ENCODE measurements at places on chromosomes 16 and 17.

GRCh38 chr17:19725486-19725885 is 9.1 kb upstream of the SLC47A2 start:
- no peak for DNase-seq

GRCh38 chr17:28759256-28759865 is 15.6 kb downstream of the TRAF4 start:
- DNase-seq: no peak

GRCh38 chr17:46141645-46142044 is 51.6 kb downstream of the KANSL1 start:
- DNase-seq: no peak

GRCh38 chr17:39036009-39036408 is 68.8 kb upstream of the FBXO47 start:
- no peak for DNase-seq

- DNase-seq: no peak
Observed at GRCh38 chr17:7043182-7043496, 753 bp downstream of the SLC16A11 start.

DNA sequence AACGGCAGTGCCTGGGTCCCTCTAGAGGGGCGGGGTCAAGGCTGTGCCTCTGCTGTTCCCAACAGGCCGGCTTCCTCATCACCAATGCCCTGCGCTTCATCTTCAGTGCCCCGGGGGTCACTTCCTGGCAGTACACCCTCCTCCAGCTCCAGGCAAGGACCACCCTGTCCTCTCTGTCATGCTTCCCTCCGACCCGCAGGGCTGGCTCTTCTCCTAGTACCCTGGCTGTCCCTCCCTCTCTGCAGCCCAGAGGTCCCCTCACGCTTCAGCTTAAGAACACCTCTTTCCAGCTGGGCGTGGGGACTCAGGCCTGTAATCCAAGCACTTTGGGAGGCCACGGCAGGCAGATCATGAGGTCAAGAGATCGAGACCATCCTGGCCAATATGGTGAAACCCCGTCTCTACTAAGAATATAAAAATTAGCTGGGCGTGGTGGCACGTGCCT is 25.8 kb downstream of the CASKIN2 start:
- DNase-seq: no peak

GRCh38 chr16:16131659-16132058 is 91.6 kb downstream of the ABCC6 start:
- DNase-seq: no peak

DNA sequence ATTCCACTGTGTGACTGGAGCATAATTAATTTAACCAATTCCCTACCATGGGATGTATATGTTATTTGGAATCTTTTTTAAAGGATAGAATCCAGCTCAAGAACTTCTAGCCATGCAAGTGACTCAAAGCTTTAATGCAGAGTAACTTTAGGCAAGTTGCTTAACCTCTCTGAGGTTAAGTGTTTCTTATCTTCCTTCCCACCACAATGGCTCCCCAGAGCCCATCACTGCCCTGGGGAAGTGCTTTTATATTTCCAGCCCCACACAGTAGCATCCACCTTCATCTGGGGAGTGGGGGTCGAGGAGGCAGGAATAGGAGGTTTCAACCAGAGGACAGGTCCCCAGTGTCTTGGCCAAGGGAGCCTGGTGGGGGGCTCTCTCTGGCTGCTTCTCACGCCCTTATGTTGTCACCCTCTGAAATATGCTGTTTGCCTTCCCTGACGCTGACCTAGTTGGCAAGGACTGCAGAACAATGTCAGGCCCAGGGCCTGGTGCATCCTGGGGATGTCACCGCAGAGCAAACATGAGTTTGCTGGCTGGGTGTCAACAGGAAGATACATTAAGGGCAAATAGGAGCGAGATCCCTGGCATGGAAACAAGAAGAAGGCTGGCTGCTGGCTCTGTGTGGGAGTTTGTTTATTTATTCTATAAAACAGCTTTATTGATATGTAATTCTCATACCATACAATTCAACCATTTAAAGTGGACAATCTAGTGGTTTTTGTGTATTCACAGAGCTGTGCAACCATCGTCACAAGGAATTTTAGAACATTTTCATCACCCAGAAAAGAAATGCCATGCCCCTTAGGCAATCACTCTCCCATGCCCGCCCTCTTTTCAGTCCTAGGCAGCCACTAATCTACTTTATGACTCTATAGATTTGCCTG is 46.6 kb upstream of the WSB1 start:
- peak; percentile 20 for DNase-seq

GRCh38 chr17:30545024-30545423 is 67.8 kb downstream of the GOSR1 start:
- no peak for DNase-seq

DNA sequence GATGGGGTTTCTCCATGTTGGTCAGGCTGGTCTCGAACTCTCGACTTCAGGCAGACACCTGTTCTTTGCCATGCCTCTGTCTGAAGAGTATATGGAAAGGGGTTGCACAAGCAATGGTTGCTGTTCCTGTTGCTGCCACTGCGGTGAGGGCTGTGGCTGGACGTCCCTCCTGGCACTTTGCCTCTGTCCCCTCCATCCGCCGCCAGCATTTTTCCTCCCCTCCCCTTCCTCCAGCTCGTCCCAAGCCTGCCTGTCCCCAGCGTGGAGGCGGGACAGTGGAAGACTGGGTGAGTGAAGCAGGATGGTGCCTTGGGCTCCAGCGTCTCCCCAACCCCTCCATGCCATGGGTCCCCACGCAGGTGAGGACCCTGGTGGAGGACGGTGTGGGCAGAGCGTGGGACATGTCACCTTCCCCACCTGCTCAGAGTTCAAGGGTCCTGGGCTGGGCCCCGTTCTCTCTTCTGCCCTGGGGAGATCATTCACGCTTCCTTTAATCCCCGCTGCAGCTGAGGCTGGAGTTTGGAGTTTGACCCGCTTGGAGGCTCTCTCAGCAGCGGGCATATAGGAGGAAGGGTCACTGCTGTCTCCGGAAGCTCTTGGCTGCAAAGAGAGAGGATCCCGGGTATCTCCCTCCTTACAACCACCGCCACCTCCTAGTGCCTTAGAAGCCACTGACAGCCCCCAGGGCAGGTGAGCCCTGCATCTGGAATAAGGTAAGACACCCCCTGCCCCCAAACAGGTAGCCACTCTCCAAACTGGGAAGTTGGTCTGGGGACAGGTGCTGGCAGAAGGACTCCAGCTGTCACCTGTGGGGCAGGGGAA is at the start of gene SLC5A11:
Gene SLC5A11, plus strand, starts transcription at position 238 of the 822 bp plus-strand sequence. CDS start 12,681 bp downstream, outside the sequence.
- no peak for DNase-seq

DNA sequence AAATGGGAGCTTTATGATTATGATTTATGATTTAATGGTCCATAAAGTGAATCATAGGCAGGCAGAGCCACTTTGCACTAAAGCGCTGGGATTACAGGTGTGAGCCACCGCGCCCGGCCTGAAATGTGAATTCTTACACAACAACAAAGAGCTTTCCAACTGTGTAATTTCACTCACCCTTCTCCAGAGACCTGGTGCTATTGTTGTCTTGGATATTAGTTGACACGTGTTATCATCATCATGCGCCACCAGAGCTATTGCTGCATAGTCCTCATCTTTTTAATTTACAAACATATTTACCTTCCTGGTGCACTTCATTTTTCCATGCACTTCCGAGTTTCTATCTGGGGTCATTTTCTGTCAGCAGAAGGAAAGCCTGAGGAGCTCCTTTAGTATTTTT is 4.8 kb upstream of the UTS2R start:
- no peak for DNase-seq

GRCh38 chr16:3904875-3905274 is 24.4 kb upstream of the CREBBP start:
- no peak for DNase-seq

GRCh38 chr16:87461466-87461991 is 31.3 kb downstream of the ZCCHC14 start:
- no peak for DNase-seq

GRCh38 chr16:87114832-87115231 is 202.4 kb downstream of the C16orf95 start:
- DNase-seq: no peak

DNA sequence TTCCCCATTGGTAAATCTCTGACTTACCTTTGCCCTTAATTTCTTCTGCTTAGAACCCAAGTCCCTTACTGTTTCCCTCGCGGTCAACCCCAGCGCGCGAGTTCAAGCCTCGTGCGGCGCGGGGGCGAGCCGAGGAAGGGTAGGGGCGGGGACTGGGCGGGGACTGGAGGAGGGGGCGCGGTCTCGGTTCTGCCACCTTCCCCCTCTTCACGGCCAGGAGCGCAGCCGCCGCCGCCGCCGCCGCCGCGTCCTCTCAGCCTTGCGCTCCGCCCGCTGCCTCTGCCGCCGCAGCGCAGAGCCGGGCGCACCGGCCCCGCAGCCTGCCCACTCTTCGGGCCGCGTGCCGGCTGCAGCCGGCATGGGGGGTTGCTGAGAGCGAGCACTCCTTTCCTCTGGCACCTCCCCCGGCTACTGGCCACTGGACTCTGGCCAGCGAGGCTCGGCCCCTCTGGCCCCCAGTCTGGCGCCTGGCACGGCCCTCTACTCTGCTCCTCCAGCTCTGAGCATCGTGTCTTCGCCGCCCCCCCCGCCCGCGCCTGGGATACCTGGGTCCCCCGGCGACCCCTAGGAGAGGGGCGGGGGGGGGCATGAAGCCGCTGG is at the start of gene RAPGEFL1:
Gene RAPGEFL1, plus strand, starts transcription at position 196 of the 600 bp plus-strand sequence. Its CDS starts 392 bp downstream, at position 588.
- DNase-seq: no peak

- DNase-seq: no peak
Observed at GRCh38 chr16:58343562-58343961, 48.7 kb upstream of the GINS3 start.

GRCh38 chr17:56297184-56297583 is 143.9 kb downstream of the ANKFN1 start:
- DNase-seq: no peak

GRCh38 chr17:12457493-12457892 is 208.2 kb upstream of the MYOCD start:
- DNase-seq: no peak

DNA sequence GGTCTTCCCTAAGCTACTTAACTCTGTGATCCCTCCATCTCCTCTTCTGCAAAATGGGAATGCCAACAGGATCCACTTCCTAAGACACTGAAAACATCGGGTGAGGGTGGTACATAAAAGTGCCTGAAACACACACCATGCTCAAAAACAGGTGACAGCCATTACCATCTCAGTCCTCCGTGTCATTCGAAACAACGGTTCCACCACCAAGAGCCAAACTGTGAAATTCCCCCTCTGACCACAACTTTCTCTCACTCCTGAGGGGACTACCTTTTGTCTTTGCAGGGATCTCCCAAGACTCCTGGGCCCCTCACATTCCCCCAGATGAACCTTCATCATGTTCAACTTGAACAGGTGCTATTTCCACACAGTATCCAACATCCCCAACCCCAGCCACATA is 37.0 kb downstream of the NUBP1 start:
- no peak for DNase-seq

DNA sequence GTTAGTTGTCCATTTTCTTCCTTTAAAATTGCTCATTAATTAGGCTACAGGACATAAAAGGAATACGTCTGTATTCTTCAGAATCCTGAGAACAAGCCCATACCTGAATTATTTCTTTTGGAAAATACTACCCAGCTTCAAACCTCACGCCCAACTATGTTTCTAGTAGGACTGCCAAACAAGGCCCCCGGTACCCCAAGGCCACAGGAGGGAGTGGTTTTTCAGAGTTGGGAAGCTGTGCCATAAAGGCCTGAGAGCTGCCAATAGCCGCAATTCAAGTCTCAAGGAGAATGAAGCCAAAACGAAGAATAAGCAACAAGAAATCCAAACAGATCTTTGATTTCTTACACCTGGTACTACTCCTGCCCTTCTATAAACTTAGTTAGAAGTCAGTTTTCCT is 48.3 kb downstream of the UBE2G1 start:
- no peak for DNase-seq

- no peak for DNase-seq
Observed at GRCh38 chr16:48176635-48177408, 21.0 kb upstream of the ABCC12 start.

Data from hypothalamus (tissue), 51 donors.